T-helper 1 cell (primary cell): ENCODE measurements at places on chromosomes 1 and 21.

- DNase-seq, result no peak
These were observed 268.4 kb upstream of the USP24 start for GRCh38 chr1:55483523-55483922.

DNA sequence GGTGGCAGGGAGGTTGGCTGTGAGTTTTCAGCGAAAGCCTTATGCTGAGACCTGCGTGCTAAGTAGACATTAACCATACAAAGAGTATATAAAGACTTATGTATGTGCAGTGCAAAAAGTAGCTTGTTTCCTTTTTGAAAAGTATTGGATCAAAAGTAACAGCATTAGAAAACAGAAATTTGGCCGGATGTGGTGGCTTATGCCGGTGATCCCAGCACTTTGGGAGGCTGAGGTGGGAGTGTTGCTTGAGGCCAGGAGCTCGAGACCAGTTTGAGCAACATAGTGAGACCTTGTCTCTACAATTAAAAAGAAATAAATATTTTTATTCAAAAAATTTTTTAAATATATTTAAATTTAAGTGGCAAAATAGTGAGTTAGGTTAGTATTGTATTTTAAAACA lies 2.2 kb downstream of the RPAP2 start:
- no peak for DNase-seq

- DNase-seq, result no peak
These were observed 19.7 kb downstream of the BCAR3 start for GRCh38 chr1:93661829-93662474.

DNA sequence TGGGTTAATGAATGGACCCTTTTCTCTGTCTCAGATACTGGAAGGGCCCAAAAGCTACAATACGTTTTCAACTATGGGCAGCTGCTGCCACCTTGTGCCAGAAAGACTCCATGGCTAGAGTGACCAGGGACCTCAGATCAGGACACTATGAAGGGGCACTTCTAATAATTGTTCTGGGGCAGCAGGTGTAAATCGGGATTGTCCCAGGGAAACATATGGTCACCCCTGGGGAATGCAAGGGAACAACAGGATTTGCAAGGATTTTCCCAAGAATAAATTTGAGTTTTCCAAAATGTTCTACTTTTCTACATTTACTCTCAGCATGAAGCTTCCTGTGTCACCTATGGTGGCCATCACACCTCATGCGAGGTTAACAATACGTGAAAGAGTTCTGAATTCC lies 12.0 kb upstream of the FCAMR start:
- peak; percentile 25 for DNase-seq
